ENCODE measurements at places on chromosomes 2 and 18. TPM values are rescaled to one million over a fixed set of nuclear protein-coding genes. Genes with fewer than 3 reads are reported as not detected.

Gene KHK
- total RNA-seq = 12.7 TPM

Gene COMMD1
- total RNA-seq = 36.1 TPM

Gene RFX8
- total RNA-seq = 0.30 TPM

- no peak for DNase-seq
- H3K27ac ChIP-seq = no peak overlapping the region
- H3K4me1 ChIP-seq = no peaks in the 10 kb centered on the region
- no peak overlapping the region for H3K4me3 ChIP-seq
- H3K36me3 ChIP-seq = no peaks in the 10 kb centered on the region
These were observed 131.6 kb upstream of the DNAJC10 start for GRCh38 chr2:182584462-182584861.
